Amygdala (tissue), 56 donors: ENCODE measurements at places on chromosomes 7 and 10.

DNA sequence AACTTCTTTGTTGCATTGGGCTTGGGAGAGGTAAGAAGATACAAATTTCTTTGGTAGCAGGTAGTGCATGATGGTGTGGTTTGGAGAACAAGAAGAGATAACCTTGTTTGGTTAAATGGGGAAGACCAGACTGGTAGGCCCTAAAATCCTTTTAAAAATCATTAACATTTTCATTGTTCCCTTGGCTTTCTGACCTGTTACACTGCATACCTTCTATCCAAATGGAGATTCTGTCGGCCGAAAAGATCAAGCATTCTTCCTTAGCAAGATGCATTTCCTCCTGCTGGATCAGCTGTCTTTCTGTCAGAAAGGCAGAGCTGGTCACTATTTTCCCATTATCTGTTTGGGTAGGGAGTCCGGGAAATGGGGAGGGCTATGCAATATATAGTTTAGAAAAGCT is 33.7 kb downstream of the AGK start:
- no peak for DNase-seq

DNA sequence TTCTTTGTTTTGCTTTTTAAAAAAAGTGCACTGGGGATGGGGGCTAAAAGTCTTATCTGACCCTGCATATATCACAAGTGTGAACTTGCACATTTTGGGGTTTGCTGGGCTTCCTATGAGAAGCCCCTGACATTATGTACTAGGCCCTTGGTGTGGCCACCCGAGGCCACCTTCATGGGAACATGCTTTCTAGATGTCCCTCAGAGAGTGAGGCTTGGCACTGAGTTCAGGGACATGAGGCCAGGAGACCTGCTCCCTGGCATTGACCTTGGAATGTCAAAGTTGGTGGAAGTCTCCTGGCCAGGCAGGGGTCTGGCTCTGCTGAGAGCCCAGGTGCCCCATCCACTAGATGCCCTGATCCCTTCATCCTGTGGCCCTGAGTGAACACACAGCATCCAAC is 536.2 kb downstream of the TCERG1L start:
- DNase-seq: no peak

DNA sequence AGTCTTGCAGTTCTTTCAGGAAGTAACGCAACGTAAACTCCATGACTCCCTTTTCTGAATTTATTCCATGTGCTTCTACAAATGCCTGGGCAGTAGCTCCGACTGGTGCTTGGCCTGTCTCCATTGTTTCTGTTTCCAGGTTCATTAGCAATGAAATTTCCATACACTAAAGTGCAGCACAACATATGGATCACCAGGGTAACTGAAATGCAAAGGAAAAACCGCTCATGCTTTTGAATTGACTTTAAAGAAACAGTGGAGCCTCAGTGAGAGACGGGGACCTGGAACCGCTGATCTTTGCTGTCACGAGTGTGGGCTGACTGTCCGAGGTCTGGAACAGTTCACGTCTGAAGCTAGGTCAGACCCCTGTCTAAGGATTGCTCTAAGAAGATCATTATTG is 126.5 kb upstream of the IGFBP3 start:
- no peak for DNase-seq

- DNase-seq: no peak
Observed at GRCh38 chr7:131501422-131501821, 55.0 kb downstream of the PODXL start.

DNA sequence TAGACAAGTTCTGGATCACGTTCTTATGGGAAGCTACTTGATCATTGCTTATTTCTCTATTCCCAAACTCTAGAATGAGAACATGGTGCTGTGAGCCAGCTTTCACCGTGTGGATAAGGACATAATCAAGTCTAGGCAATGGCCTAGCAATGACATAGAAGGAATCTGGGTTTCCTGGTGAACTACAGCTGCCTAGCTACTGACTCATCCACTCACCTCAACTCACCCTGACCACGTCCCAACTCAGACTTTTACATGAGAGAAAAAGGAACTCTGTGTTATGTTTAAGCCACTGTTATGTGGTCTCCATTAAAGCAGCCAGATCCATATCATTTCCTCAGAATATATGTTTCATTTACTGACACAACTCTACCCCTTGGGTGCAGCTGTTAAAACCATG is 18.8 kb upstream of the MET start:
- no peak for DNase-seq

DNA sequence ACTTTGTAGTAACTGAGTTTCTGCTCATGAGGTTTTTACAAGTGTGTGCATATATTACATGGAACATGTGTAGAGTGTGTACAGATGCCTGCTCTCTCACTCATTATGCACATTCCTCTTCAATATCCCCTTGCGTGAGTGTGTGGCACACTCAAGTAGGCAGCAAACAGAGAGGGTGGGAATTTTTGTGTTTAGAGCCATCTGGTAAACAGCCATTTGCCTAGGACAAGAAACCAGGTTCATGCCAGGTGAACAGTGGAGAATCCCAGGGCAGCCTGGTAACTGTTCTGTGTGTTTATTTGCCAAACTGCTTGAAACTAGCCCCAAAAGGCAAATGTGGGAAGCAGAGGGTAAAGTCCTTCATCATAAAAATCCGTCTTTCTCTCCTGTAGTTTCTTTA is 19.9 kb downstream of the FBXW4 start:
- no peak for DNase-seq
